ENCODE measurements at places on chromosomes 13 and 19.

DNA sequence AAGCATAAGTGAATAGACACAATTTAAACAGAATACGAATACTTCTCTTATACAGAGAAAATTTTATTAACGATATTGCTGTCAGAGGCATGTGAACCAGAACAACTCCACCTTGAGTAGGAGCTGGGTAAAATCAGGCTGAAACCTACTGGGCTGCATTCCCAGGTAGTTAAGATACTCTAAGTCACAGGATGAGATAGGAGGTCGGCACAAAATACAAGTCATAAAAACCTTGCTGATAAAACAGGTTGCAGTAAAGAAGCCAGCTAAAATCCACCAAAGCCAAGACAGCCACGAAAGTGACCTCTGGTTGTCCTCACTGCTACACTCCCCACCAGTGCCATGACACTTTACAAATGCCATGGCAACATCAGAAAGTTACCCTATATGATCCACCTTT lies 49.2 kb upstream of the TRPC4 start:
- no peak for DNase-seq

- no peak for DNase-seq
Measured at GRCh38 chr19:28744943-28745342, 468.0 kb downstream of the UQCRFS1 start.

- DNase-seq = no peak
Measured at GRCh38 chr13:99605420-99606323, 104.4 kb downstream of the TM9SF2 start.

DNA sequence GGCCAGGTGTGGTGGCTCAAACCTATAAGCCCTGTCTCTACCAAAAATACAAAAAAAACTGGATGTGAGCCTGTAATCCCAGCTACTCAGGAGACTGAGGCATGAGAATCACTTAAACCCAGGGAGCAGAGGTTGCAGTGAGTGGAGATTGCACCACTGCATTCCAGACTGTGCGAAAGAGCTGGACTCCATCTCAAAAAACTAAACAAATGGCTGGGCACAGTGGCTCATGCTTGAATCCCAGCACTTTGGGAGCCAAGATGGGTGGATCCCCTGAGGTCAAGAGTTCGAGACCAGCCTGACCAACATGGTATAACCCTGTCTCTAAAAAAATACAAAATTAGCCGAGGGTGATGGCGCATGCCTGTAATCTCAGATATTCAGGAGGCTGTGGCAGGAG lies 34.9 kb upstream of the ZNF83 start:
- no peak for DNase-seq

- no peak for DNase-seq
Measured at GRCh38 chr13:111872475-111873150, 194.3 kb upstream of the SOX1 start.

Measured in stimulated activated CD4-positive, alpha-beta T cell treated with anti-CD3 and anti-CD28 coated beads, Interleukin-1b, Interleukin-23, amount 100 ng/mL, for 1 hour (primary cell).